Renal cortical epithelial cell (primary cell): ENCODE measurements at places on chromosomes 4 and X. TPM values are rescaled to one million over a fixed set of nuclear protein-coding genes. Genes with fewer than 3 reads are reported as not detected.

The SLC49A3 gene
- total RNA-seq: 3.7 and 4.3 TPM in 2 replicates

DNA sequence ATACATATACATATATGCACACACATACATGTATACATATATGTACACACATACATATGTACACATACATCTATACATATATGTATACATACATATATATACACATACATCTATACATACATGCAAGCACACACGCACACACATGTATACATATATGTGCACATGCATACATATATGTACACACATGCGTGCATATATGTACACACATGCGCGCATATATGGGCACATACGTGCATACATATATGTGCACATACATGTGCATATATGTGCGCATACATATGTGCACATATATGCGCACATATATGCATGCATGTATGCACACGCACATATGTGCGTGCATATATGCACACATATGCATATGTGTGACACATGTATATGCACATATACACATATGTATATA, 7.3 kb upstream of the MPC1L start:
- DNase-seq: no peak

DNA sequence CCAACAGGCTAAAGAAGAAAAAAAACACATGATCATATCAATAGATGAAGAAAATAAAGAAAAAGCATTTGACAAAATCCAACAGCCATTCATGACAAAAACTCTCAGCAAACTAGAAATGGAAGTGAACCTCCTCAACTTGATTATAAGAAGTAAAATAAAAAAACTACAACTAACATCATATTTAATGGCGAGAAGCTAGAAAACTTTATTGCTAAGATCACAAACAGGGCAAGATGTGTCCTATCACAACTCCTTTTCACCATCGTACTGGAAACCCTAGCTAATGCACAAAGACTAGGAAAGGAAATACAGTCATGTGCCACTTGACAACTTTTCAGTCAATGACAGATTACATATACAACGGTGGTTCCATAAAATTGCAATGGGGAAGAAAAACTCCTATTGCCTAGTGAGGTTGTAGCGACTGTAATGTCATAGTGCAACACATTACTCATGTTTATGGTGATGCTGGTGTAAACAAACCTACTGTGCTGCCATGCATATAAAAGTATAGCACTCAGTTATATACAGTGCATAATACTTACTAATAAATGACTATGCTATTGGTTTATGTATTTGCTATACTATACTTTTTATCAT, 12.1 kb upstream of the MANBA start:
- no peak for DNase-seq

DNA sequence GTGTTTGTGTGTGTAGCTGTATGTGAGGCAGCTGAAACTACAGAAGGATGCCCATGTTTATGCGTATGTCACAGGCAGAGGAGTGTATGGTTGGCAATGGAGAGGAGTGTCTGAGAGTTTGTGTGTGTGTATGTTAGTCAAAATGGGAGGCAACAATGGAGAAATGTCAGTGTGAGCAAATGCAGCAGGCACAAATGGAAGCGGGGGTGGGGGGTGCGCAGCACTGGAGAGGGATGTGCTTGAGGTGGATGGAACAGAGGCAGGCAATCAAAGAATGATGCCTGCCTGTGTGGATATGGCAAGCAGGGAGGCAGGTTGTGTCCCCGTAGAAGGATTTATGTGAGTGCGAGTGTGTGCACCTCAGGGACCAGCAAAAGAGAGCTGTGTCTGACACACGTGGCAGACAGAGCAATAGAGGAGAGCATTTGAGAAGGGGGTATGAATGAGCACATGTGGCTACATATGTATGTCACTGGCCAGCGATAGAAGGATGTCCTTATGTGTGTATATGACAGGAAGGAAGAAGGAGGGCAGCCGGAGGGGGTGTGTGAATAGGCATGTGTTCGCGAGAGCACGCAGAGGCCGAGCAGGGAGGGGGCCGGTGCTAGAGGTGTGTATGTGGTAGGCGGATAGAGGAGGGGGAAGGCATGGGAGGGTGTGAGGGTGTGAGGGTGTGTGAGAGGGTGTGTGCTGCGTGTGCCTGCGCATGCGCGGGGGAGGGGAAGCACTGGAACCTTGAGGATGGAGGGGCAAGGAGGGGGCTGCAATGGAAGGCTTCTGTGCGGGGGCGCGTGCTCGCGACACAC, 1.1 kb downstream of the PJA1 start:
- no peak for DNase-seq

The XAGE1A gene
- total RNA-seq: not detected in 2 replicates
